ENCODE measurements at places on chromosomes 12 and 14.

DNA sequence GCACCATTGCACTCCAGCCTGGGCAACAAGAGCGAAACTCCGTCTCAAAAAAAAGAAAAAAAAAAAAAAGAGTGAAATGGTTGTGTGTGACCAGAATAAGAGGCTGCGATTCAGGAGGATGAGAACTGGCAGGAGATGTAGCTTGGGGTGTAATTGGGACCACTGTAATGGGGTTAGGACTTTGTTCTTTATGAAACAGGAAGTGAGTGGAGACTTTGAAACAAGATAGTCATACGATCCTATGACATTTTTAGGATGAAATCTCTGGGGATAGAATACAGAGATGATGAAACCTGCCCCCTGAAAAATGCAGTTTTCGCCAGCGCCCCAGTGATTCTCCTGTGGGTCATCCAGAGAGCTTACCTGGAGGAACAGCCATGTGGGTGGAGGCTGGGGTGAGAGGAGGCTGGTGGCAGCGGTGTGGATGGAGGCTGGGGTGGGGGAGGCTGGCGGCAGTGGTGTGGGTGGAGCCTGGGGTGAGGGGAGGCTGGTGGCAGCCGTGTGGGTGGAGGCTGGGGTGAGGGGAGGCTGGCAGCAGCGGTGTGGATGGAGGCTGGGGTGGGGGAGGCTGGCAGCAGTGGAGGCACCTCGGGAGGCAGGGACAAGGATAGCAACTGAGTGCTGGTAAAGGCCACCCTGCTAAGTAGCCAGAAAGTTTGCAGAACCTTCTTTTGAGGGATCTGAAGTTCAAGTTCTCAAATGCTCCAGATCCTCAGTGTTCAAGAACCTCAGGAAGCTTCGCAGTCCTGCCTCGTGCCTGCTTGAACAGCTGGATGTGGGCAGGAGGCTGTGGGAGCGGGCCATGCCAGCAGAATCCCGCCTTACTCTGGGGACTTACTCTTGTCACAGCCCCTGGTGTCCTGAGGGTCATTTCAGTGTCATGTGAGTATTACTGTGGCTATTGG, 20.2 kb downstream of the FBXL14 start:
- no peak for DNase-seq

DNA sequence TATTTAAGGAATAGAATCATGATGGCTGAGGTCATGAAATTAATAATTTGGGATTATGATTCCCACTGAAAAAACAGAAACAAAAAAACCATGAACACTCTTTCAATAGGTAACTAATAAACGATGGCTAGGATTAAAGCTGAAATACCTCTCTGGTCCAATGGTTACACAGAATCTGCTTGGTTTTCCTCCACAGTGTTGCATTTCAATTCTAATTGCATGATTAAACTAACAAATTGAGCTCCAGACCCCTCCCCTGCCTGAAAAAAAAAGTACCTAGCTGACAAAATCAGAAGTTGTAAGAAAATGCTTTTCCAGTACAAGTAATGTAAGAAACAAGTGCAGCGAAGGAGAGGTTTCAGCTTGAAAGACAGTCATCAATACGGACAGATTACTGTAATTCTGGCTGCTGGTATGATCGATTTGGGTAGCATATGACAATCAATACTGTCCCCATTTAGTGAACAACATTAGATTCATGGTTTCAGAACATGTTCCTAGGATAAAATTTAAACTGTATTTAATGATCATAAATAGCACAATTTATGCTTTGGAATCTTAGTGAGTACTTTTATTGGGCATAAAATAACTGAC, 32.0 kb downstream of the INSM2 start:
- DNase-seq, result no peak

DNA sequence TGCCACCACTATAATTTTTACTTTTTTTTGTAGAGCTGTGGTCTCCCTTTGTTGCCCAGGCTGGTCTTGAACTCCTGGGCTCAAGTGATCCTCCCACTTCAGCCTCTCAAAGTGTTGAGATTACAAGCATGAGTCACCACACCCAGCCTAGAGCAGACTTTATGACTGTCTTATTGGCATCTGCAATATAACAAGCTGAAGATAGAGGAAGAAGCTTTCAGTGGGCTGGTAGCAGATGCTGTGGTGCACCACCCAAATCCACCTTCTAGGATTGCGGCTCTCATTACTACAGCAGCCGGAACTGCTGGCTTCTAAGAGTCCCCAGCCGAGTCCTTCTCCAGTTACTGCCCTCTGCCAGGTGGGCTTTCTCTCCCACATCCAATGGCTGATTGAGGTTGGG, 7.6 kb upstream of the STK38L start:
- DNase-seq, result no peak

DNA sequence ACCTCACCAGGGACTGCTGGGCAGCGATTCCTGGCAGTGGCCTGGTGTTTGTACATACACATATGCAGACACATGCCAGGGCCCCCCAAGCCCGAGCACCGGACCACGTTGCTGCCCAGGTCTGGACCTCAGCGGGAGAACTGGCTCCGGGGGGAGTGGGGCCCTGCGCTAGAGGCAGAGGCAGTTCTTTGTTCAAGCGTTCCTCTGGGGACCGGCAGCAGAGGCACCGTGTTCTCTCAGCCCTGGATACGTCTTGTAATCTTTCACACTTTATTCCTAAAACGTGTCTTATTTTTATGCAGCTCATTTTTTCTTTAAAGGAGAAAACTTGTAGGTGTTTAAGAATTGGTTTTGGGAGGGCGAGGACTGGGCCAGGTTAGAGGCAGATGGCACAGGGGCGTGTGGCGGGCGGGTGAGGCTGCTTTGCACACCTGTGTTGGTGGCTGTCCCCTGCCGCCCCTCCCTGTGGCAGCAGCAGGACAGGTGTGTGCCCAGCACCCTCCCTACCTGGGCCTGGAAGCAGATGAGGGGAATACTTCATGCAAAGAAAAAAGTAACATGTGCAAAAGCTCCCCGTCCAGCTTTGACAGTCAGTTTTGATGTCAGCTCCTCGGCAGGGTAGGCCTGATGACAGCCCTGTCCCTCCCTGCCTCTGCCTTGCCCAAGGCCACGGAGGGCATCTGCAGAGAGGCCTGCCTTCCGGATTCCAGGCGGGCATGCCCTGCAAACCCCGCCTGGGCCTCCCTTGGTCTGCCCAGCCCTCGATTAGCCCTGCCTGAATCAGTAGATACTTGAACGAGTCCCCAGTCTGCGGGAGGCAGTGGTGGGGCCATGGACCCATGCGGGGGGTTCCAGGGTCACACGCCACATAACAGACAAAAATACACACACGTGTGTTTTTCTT, 7.0 kb upstream of the PUS1 start:
- DNase-seq, result no peak

DNA sequence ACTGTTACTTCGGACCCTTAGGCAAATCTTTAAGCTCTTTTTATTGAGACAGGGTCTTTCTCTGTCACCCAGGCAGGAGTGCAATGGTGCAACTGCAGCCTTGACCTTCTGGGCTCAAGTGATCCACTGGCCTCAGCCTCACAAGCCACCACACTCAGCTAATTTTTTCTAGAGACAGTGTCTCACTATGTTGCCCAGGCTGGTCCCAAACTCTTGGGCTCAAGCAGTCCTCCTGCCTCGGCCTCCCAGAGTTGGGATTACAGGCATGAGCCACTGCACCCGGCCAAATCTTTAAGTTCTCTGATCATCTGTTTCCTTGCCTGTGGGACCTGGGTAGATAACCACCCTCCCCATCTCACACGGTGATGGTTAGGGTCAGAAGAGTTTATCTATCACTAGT, 2.3 kb upstream of the GPX2 start:
- no peak for DNase-seq

- no peak for DNase-seq
Measured at GRCh38 chr14:93688239-93688666, 100.0 kb downstream of the PRIMA1 start.

- DNase-seq, result no peak
Measured at GRCh38 chr12:80681287-80681686, 26.1 kb upstream of the MYF6 start.

DNA sequence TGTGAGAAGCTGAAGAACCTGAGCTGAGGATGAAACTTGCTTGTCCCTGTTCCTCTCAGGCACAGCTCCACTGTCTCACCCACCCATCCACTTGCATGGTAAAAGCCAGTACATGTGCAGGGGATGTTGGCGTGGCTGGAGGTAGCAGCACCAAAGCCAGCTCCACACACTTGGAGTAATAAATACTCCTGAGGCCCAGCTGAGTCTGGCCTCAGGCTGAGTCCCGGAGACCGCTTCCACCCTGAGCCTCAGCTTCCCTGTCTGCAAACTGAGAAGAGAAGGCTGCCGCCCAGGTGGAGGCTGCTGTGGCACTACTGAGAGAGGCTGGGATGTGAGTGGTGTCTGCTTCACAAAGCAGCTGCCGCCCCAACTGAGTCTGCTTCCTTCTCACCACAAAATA, 19.2 kb downstream of the CHGA start:
- no peak for DNase-seq

DNA sequence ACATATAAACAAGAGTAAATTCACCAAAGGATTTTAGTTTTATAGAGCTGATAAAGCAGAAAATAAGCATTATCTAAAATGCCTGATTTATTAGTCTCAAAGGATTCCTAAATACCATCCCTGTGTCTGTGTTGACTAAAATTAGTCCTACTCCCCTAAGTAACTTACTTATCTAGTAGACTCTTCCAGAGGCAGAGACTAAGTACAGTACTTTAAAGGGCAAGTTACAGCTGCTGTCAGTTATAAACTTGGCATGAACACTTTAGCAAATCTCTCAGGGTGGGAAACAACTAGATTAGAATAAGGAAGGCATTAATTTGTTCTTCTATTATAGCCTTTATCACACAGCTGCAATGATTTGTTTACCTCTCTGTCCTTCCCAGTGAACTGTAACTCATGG, 46.0 kb downstream of the ATP2B1 start:
- no peak for DNase-seq

GRCh38 chr12:48998497-48999353, 450 bp downstream of the DDN start:
- no peak for DNase-seq

- no peak for DNase-seq
Measured at GRCh38 chr12:18556161-18556560, 181.7 kb downstream of the PLCZ1 start.

DNA sequence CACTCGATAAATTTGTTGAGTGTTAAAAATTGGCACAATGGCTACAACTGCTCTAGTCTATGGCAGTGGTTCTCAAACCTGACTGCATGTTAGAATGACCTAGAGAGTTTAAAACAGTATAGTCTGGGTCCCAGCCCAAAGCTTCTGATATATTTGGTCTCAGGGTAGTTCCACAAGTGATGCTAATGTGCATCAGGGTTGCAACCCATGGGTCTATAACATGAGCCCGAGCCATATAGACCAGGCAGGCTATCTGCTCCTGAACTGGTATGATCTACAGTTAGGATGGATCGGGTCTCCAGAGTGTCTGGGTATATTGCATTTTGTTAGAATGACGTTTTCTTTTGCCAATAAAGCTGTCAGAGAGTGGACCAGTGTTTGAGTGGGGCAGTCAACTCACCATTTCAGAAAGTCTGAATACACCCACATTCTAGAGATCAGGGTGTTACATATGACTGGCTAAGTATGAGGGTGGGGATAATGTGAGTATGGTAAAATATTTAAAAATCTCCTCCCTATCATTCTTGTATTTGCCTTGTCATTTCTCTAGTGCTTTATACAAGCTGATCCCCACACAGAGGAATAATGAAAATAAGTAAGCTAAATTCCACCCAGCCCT, 80.9 kb downstream of the FRMD6 start:
- no peak for DNase-seq

GRCh38 chr14:48289701-48290100, 614.3 kb upstream of the MDGA2 start:
- no peak for DNase-seq

- no peak for DNase-seq
Measured at GRCh38 chr14:54252072-54252730, 144.6 kb upstream of the CDKN3 start.

- DNase-seq, result no peak
Measured at GRCh38 chr12:53765891-53766290, 14.1 kb upstream of the CISTR start.

- no peak for DNase-seq
Measured at GRCh38 chr12:32609966-32610365, 69.1 kb upstream of the DNM1L start.

DNA sequence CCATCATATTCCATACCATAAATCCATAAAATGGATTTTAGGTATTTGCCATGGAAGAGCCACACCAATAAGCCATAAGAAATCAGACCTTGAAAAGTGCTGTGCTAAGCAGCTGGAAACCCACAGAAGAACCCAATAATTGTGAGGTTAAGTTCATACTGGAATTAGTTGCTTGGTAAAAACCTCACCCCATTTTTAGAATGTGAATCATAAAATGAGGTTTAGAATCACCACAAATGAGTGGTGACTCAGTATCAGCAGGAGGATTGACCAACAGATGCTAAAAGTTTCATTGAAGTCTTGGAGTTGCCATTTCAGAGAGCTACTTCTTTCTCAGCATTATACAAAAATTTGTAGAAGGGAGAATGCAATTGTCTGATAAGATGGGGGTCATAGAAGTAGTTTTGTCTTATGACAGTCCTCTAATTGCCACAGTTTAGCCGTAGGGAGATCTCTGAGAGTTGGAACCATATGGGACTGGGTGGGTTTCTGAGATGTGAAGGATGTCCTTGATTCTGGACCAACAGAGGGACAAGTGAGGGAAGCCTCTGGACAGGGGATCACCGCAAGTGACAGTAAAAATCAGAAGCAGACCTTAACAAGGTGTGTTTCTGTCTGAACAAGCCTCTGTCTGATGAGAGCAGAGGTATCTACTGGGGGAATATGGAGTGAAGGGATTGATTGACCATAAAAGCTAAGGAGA, 1.4 kb upstream of the STON2 start:
- no peak for DNase-seq

DNA sequence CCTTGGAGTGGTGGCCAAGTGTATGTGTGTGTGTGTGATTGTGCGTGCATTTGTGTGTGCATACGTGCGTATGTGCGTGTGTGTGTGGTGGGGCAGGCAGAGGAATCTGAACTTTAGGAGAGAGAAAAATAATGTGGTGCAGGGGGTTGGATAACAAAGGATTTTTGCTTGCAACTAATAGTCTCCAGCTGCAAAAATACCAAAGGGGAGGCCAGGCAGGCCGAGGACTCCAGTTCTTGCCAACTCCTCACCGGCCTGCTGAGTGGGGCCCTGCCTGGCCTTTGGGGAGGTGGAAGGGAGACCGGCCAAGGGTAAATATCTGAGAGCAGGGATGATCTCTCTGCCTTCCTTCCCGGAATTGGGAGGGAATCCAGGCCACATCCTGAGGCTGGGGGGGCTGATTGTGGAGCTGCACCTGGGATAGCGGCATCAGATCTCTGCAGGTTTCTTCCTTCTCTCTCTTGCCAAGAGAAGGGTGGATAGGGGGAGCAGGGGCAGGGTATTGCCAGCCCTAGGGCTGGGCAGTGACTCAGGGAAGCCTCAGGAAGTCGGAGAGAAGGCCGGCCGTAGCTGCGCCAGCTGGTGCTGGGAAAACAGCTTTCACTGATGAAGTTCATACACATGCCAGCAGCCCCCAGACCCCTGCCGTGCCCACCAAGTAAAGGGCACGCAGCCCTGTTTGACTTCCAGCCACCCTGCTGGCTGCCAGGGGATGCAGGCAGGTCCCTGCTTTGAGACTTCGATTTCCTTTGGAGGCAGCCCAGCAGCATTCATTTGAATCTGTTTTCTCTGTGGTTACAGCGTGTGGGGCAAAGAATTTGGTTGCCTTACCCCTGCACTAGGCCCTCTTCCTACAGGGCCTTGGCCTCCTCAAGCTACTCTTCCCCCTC, 4.6 kb upstream of the LRP1-AS start:
- no peak for DNase-seq

Measured in activated CD8-positive, alpha-beta memory T cell treated with anti-CD3 and anti-CD28 coated beads for 4 hours (primary cell).